ENCODE measurements at places on chromosomes 5 and 9.

DNA sequence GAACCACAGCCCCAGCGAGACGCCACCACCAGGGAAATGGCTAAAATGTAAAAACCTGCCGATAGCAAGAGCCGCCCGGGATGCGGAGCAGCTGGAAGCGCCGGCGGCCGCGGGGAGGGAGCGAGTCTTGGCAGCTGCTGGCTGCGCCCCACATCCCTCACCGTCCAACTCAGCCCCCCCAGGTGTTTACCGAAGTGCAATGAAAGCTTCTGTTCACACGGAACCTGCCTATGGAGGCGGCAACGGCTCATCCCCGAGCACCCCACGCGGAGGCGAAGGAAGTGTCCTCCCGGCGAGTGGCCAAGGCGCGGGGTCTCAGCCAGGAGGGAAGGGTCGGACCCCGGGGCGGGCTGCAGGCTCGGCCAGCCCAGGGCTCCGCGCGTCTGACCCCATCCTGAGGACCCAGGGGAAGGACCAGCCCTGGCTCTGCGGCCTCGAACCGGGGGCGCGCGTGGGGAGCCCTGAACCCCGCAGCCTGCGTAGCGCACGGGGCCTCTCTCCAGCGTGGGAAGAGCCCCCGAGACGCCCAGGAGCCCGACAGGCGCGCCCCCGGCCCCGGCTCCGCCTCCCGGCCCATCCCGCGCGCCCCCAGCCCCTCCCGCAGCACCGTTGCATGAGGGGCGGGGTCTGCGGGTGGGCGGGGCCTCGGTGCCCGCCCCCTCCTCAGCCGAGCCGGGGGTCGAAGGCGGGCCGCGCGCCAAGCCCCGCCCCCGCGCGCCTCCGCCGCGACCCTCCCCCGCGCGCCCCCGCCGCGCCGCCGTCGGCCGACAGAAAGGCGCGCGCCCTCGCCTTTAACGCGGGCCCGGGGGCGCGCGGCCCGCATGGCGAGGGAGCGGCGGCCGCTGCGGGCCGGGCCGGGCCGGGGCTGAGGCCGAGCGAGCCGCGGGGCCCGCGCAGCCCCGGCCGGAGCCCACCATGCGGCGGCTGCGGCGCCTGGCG, at the start of gene DIPK1B:
Gene DIPK1B, plus strand, starts transcription at position 822 of the 939 bp plus-strand sequence. Its CDS starts 94 bp downstream, at position 916.
- no peak for DNase-seq

GRCh38 chr9:27537756-27538155, 8.1 kb upstream of the MOB3B start:
- DNase-seq: no peak

DNA sequence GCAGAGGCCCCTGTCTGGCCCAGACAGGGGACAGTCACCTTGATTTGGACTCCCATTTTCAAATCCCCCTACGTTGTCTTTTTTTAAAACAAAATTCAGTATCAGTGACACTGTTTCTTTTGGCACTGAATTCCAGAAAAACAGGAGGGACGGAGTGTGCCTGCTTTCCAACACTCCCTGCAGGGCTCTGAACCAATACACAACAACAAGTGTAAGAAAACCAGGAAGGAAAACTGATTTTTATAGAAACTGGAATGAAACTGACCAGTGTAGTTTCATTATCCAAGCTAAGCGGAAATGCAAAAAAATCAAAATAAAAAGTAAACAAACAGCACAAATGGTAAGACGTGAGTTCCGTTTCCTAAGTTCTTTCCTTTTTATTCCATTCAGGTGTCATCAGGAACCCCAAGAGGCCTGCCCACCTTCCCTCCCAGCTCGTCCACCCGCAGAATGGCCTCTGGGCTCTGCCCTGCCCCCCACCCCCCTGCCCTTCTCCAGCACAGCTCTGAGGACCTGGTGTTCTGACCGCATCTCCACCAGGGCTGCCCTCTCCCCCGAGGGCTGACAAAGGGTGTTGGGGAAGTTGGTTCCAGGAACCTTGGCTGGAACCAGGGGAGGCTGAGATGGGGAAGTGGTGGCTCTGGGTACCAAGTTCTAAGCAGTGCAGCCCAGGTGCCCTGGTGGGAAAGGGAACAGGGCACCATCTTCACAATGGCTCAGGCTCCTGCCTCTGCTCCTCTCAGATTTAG, 73.6 kb downstream of the PSD2 start:
- no peak for DNase-seq

DNA sequence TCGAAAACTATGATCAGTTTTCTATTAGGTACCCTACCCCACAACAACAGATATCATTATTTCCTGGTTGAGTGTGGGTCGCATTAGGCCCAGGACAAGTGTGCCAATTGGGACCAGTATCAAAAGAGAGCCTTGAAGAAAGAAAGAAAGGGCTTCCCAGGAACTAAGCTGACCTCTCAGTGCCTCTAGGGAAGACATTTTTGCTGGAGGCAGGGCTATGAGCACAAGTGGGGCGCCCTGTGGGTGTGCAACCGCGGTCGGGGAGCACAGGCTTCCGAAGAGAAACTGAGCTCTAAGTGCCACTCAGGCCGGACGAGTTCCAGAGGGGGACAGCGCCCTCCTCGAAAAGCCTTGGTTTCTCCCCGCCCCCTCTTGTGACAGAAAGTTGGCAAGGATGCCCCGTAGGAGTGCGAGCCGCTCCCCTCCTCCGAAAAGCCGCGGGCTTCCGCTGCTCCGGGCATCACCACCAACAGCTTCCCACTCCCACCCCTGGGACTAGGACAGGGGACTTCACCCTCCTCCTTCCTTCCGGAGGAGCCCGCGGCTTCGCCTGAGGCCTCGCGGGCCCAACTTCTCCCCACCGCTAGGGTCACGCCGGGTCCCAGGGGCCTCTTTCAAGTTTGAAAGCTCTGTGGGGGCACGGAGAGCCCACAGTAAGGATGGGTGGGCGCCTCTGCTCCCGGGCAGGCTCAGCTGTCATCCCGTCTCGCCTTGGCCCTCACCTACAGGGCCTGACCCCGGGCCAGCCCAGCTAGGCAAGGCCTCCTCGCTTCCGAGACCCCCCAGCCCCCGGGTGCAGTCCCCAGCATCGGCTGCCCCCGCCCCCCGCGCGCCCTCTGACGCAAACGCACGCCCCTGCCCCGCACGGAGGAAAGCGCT, 2.0 kb downstream of the NR2F1-AS1 start:
- no peak for DNase-seq

GRCh38 chr9:130295431-130295830, 29.9 kb downstream of the HMCN2 start:
- DNase-seq: no peak

GRCh38 chr9:16131264-16131663, 578.4 kb downstream of the CCDC171 start:
- DNase-seq: no peak

DNA sequence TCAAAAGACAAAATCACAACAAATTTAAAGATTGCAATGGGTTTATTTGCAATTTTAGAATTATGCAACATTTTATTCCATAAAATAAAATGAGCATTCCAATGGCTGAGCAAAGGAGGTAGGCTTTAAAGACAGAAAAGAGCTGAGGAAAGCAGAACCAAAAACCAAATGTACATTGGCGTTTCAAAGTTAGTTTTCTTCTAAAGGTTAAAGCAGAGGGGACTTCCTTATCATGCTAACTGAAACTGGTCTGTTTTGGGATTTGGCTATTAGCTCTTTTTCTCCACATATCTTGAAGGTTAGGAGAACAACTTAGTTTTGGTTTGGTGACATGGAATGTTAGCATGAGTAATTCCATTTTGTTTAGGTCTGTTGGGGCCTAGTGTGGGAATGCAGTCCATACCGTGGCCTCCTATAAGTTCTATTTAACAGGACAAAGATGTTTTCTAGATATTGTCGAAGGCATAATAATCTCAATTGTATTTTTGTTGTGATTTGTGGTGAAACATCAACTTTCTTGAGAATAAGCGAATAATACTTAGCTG, 20.3 kb downstream of the DCP2 start:
- DNase-seq: no peak

DNA sequence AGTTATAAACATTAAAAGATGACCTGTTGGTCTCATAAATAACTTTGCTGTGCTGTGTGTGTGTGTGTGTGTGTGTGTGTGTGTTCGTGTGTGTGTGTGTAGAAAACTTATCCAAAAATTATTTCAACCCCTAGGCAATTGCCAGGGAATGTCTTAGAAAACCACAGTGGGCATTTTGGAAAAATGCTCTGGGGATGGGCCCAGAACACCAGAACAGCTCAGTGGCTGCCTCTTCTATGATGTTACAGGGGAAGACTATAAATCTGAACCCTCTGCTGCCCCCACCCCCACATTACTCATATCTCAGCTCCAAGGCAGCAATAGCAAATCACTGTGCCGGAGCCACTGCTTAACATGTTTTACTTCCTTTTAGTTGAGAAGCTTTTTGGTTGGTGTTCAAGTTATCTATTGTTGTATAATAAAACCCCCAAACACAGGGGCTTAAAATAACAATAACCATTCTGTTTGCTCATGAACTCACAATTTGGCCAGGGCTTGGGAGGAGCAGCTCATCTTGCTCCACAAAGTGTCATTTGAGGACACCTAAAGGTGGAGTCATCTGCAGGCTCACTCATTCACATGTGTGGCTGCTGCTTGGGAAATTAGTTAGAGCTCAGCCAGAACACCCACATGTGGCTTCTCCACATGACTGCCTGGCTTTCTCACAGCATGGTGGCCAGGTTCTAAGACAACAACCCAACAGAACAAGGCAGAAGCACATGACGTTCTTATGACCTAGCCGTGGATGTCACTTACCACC, 40.4 kb downstream of the ACTBL2 start:
- DNase-seq: no peak

DNA sequence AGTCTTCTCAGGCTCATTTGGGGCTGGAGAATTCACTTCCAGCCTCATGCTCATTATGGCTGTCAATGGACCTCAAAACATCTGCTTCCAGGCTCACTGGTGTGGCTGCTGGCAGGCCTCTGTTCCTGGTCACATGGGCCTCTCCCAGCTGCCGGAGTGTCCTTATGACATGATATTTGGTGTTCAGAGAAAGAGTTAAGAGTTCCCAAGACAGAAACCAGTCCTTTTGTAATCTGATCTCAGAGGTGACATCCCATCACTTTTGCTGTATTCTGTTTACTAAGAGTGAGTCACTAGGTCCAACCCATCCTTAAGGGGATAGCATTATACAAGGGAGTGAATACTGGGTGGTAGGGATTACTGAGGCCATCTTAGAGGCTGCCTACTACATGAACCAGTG, 104.6 kb downstream of the CACNA1B start:
- no peak for DNase-seq

- DNase-seq: no peak
These were observed 95.4 kb downstream of the SLC44A1 start for GRCh38 chr9:105339849-105340248.

GRCh38 chr5:131488463-131488862, 146.6 kb downstream of the RAPGEF6 start:
- no peak for DNase-seq

- no peak for DNase-seq
These were observed 34.5 kb downstream of the UNC5A start for GRCh38 chr5:176844706-176845391.

GRCh38 chr9:121071756-121072421, 2.9 kb upstream of the CNTRL start:
- DNase-seq: no peak

GRCh38 chr9:128149951-128150593, 819 bp downstream of the LCN2 start:
- no peak for DNase-seq

GRCh38 chr5:9468060-9468388, 77.9 kb downstream of the SEMA5A start:
- DNase-seq: no peak

DNA sequence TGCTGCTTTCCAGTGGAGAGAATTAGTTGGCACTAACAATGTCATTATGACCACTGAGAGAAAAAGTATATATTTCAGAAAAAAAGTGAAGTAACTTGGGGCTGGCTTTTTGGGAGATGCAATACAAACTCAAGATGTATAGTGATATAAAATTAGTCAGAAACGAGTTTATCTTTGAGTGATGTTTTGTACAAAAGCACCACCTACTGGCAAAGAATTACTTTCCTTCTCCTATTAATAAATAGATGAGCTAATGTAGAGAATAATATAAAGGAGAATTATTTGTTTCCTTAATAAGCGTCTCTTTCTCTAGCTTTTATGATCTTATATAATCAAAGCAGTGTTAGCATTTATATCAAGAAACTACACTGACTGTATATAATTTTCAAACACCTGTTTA, 158.8 kb downstream of the MEF2C start:
- DNase-seq: no peak

DNA sequence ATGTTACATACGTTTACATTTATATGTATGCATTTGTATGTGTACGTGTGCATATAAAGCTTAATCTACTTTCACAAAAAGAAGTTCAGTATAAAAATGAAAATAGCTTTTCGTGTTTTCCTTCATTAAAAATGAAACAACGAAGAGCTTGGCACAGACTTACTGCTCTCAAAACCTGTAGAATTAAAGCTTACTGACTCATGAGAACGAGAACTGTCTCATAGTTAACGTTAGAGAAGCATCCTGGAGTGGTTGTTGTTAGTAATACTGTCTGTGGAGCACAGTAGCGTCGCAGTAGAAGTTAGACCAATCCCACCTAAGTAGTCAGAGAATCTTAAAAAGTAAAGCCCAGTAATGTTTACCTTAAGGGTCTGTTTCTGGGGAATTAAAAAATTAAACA, 1.3 kb downstream of the MAT2B start:
- DNase-seq: no peak

DNA sequence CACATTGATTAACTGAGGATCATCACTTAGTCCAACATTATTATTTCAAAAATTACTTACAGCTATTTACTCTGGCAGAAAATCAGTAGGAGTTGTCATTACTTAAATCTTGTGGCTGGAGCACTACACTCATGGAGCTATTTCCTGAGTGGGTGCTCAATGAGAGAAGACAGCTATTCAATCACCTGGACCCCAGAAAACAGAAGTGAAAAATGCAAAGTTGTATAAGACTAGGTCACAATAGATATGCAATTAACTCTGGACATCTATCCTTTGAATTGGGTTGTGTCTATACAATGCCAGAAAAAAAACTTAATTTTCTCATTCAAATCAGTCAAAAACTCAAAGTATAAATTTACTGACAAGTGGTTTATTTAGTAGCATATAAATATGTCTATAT, 340.9 kb downstream of the EFNA5 start:
- no peak for DNase-seq

- no peak for DNase-seq
These were observed 15.6 kb upstream of the BTNL9 start for GRCh38 chr5:181024245-181025064.

- DNase-seq: no peak
These were observed 657.7 kb downstream of the PRR16 start for GRCh38 chr5:121121786-121122185.

- DNase-seq: no peak
These were observed 130.7 kb upstream of the NR3C1 start for GRCh38 chr5:143533978-143534760.

DNA sequence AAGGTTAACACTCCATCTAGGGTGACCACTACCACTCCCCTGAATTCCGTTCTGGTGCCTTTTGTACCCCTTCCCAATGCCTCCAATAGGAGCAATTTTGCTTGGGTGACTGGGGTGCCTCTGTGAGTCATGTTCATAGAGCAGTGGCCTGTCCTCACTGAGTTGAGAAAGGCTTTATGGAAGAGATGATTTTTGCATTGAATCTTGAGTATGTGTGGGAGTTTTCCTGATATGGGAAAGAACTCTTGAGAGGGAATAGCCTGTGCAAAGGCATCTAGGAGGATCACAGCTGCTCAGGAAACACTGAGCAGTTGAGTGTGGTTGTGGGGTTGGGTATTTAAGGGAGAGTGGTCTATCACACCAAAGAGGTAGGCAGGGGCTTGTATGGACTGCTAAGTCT, 16.2 kb downstream of the C9orf43 start:
- DNase-seq: no peak
